ENCODE measurements at places on chromosomes 5 and 9.
A peak's percentile ranks its signal among the peaks of the same experiment; 100 is the strongest.

GRCh38 chr9:134871697-134872340, 8.8 kb upstream of the FCN2 start:
- no peak for DNase-seq

DNA sequence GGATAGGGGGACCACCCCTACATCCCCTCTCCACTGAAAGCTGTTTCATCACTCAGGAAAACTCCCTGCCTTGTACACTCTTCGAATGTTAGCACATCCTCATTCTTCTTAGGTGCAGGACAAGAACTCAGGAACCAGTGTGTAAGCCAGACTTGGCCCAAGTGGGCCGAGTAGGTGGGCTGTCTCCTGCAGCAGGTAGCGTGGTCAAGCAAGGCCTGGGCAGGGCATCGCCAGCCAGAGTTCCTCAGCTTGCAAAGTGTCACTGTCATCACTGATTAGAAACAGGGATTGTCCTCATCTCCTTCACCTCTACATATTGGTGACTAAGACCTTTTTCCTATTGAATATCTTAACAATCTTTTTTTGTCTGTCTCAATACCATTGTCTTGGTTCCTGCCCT, 22.3 kb downstream of the SMIM15 start:
- DNase-seq = no peak

DNA sequence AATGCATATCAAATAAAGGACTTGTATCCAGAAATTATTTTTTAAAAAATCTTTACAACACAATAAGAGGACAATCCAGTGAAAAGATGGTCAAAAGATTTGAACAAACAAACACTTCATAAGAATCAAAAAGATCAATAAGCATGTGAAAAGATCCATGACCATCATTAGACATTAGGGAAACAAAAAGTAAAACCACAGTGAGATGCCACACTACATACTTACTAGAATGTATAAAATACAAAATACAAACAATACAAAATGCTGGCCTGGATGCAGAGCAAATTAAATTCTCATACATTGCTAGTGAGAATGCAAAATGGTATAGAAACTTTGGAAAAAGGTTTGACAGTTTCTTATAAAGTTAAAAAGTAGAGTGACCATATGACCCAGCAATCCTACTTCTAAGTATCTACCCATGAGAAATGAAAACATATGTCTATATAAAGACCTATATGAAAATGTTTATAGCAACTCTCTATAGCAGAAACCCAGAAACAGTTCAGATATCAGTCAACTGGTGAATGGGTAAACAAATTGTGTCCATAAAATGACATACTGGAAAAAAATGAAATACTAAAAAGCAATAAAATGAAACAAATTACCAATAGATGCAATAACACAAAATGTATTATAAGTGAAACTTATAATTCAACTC, 426.1 kb downstream of the RAB3C start:
- no peak for DNase-seq

DNA sequence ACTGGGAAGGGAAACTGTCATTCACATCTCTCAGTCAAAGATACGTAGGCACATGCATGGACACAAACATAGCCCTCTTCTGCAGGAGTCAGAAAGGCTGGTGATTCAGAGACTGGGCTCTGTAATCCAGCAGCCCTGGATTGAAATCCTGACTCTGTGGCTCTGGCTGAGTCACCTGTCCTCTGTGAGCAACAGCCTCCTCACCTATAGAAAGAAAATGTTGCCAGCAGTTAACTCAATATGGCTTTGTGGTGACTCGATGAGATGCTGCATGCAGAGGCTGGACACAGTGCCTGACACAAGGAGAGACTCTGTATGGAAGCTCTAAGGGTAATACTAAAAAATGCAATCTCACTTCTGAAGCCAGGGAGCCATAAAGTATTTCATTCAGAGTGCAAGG, 23.9 kb upstream of the CDKN2AIPNL start:
- DNase-seq = no peak

DNA sequence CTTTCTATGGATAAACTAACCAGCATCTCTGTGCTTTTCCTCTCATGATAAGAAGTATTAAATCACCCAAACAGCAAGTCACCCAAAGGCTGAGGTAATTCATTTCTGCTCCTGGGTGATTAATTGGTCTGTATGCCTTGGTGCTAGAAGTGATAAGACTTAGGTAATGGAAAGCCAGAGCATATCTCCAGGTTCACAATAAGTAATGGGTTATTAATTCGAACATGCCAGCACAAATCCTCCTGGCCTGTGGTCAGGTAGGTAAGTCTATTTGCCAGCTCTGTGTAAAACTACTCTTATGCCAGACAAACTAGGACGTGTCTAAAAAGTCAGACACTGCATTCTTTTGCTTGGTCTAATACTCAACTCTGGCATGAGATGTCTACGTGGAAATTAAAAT, 11.2 kb upstream of the ENC1 start:
- no peak for DNase-seq

- DNase-seq = no peak
Measured at GRCh38 chr5:131536211-131536826, 98.7 kb downstream of the RAPGEF6 start.

- no peak for DNase-seq
Measured at GRCh38 chr5:90547072-90547536, 11.5 kb upstream of the ADGRV1 start.

DNA sequence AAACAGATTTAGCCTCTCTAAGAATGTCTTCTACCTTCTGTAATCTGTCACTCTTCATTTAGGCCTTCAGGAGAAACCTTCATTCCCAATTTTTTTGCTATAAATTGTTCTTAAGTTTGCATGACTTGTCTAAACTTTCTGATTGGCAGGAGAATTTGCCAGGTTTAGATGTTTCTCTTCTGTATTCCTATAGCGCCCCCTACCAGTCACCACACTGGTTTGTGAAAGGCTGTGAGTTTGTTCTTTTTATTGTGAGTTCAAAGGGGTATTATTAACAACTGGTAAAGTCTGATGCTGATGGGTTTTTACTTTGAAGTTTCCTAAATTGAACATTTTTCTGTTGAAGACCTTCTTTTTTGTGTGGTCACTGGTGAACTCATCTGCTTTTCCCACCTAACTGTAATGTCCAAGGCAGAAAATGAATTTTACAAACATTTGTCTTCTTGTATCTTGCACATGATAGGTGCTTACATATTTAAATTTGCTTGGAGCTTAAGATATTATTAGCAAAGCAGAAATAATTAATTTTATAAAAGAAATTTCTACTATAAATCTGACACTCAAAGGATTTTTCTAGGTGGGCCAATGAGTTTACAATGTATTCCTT, 18.4 kb upstream of the F2RL2 start:
- DNase-seq = peak; percentile 72

- DNase-seq = no peak
Measured at GRCh38 chr5:35205186-35205585, 25.1 kb downstream of the PRLR start.

DNA sequence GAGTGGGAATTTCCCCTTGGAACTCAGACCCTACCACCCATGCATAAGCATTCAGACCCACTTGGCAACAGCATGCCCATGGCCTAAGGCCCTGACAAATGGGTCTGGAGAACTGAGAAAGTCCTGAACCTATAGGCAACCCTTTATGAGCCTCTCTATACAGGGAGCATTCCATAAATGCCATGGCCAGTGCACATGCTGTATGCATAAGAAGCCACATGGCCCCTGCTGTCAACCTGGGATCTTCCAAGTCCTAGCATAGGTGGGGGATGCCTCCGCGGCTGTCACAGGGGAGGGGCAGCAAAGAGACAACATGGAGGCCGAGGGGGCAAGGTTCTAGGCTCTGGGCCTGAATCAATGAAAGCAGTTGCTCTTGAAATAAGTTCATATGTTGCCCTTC, 8.2 kb upstream of the NIPAL4 start:
- no peak for DNase-seq

GRCh38 chr9:108755979-108756378, 99.8 kb downstream of the ACTL7B start:
- no peak for DNase-seq

- no peak for DNase-seq
Measured at GRCh38 chr5:96909435-96909834, 26.4 kb upstream of the LNPEP start.

- no peak for DNase-seq
Measured at GRCh38 chr9:98219794-98220370, 27.4 kb upstream of the CORO2A start.

GRCh38 chr9:133845440-133845839, 107.3 kb upstream of the SARDH start:
- DNase-seq = no peak

DNA sequence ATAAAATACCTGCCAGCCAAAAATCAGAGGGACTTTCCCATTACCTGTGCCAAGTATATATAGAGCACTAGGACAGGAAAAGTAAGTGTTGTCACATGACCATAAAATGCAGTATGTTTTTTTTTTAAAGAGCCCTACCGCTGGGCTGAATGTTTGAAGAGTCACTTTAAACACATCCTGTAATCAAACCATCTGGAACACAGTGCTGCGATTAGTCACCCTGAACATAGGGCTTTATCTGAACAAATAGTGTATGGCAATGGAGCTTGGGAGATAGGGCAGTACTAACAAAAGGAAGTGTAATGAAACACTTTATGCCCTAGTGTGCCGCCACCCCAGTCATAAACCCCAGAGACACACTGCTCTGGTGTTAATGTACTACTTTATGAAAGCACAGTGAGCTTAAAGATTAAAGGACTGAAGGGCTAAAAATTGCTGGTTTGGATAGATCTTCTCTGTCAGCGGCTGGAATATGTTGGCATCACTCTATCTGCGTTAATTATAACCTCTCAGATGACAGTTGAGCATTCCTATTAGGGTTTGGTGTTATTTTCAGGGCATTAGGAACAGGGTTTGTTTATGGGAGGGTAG, 90.4 kb downstream of the ZNF608 start:
- no peak for DNase-seq

GRCh38 chr9:80233102-80233843, 661.5 kb downstream of the TLE4 start:
- DNase-seq = no peak

GRCh38 chr5:67989456-67989855, 226.1 kb upstream of the PIK3R1 start:
- no peak for DNase-seq

Data from neuronal stem cell (in vitro differentiated cells).